ENCODE measurements at places on chromosomes 13 and 19.
A peak's percentile ranks its signal among the peaks of the same experiment; 100 is the strongest.

GRCh38 chr19:16571283-16571682 lies 932 bp downstream of the SLC35E1 start:
- DNase-seq, result no peak

DNA sequence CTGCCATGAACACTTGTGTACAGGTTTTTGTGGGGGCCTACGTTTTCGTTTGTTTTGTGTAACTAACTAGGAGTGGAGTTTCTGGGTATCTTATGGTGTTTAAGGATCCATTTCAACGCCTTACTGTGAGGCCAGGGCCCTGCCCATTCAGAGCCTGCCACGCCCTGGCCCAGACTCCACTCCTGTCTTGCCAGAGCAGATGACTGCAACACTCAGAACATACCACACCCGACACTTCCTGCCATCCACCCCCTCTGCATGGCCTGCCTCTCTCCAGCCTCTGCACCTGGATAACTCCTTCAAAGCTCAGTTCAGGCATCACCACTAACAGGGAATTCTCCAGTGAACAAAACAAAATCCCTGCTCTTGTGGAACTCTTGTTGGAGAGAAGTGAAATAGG lies 43.2 kb downstream of the RGCC start:
- DNase-seq, result peak; percentile 57

DNA sequence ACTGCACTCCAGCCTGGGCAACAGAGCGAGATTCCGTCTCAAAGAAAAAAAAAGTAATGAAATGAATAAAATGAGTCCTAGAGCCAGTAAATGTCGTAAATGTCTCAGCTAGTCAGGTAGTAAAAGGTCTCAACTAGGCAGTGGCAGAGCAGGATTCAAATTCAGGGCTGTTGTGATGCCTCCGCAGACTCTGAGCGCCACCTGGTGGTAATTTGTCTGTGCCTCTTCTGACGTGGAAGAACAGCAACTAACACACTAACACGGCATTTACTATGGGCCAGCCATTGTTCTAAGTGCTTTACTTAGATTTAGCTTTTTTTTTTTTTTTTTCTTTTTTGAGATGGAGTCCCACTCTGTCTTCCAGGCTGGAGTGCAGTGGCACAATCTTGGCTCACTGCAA lies 30.2 kb downstream of the CYP2F1 start:
- DNase-seq, result peak; percentile 80

- no peak for DNase-seq
These were observed 7.0 kb upstream of the ZNF550 start for GRCh38 chr19:57566396-57567265.

- no peak for DNase-seq
These were observed 1.8 kb upstream of the MED4 start for GRCh38 chr13:48096670-48097069.

DNA sequence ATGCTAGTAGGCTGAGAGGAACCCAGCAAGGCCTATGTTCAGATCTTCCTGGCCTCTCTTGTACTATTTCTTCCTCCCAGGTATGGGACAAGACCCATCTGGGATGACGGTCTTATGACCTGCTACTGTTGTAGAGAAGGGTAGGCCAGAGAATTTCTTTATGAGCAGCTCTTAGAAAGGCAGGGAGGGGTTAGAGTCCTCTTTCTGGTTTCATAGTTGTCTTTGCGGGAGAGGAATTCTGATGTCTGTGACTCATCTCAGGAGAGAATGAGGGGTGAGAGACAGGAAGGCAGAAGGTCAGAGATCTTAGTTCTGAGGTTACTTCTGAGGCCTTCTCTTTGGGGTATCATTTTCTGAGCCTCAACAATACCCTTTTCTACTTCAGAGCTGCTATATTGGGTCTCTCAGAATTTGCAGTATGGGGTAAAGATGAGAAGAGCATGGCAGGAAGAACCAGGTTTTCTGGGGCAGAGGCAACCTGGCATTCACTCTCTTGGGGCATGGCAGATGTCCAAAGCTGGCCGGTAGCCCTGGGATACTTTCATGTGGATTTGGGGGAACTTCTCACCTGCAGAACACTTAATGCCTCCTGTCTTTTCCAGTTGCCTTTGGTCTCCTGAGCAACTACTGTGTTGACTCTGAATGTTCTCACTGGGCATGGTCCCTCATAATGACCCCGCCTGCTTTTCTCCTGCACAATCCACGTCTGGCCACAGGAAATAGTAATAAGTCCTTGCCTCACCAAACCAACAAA lies 154.4 kb downstream of the GGACT start:
- no peak for DNase-seq

DNA sequence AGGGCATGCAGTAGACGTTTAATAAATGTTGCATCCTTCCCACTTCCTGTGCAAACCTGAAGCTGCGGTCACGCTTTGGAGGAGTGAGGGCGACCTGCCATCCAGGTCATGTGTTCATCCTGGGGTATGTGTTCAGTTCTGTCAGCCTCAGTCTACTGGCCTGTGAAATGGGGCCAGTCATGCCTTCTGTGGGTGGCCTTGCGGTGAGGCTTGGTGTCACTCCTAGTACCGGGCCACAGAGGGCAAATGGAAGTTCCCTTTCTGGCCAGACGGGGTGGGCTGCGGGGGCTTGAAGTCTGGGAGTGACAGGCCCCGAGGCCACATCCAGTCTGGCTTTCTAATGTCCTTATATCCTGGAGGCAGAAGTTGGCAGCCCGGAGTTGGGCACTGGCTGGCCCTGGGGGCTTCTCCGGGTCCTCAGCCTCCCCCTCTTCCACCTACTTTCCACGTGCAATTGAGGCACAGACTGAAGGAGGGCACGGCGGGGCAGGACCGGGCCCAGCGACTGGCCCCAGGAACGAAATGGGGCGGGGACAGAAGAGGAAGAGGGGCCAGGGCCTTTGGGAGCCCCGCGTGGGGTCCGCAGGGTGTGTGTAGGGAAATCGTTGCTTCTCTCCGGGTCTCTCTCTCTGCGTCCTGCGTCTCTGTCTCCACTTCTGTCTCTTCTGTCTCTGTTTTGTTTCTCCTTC lies 11.1 kb downstream of the PDE4A start:
- no peak for DNase-seq

GRCh38 chr13:78934336-78934735 lies 275.4 kb upstream of the OBI1 start:
- no peak for DNase-seq

DNA sequence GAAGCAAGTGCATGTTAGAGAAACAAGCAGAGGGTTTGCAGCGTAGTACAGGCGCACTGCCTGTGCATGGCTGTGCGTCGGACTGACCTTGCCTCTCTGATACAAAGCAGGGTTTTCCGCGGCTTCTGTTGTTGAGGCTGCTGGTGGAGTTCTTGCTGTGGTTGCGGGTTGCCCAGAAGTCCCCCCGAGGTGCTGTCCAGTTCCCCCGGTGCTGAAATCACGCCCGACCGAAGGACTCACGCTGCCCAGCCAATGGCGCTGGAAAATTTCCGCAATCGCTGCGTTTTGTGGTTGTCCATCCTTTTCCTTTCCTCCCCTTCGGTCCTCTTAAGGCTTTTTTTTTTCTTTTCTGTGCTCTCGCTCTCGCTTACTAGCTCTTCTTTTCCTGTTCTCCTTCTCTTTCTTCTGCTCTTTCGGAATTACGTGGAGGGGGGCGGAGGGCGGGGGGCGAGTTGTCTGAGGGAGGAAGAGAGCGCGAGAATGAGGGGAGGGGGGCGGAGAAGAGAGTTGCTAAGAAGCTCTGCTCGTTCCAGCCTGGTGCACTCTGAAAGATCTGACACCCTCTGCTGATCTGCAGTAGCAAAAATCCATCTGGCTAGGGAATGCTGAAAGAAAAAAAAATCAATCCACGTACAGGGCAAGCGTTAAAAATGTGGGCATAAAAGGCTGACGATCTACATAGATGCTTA lies at the start of gene SLITRK1:
SLITRK1 (minus strand) TSS at position 558 of the 689 bp plus-strand sequence. CDS start 967 bp downstream, outside the sequence.
- no peak for DNase-seq

DNA sequence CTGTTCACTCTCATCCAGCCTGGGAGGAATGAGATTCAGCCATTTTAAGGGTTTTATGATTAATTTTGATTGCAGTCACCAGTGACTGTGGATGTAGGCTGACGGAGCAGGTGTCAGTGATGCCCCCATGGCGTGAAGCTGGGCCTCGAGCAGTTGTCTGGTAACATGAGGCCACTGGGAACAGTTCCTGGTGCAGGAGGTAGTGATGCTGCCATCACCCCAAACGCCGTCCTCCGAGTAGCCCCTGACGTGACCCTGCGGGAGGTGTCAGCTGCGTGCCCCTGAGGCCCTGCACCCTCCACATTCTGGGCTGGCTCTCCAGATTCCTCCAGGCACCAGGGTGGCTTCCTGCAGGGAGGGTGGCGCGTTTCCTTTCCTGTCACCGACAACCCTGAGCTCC lies 277.2 kb downstream of the TEX29 start:
- DNase-seq, result no peak

DNA sequence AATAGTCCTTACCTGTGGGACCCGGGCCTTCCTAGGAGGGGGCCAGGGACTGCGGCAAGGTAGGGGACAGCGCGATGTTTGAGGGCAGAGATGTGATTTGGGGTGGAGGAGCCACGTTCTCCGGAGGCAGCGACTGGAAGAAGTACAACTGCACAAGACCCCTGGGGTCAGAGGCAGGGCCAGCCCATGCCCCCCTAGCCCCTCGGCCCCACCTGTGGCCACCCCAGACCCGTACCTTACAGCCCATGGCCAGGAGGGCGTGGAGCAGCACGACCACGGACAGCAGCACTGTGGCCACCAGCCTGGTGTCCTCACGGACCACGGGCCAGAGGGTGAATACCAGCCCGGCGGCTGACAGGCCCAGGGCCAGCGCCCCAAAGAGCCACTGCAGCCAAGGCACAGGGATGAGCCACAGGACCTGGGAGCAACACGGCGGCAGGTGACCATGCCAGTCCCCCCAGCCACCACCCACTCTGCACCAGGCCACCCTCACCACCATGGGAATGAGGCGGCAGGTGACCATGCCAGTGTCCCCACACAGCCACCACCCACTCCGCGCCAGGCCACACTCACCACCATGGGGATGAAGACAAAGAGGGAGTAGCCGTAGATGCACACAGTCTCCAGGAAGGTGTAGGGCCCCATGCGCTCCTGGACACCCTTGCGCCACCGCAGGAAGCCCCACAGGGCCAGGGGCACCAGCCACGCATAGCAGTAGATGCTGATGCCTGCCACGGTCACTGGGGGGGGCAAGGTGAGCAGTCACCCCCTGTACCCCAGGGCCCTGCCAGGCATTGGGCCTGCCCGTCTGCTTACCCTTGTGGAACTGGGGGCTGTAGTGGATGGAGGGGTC lies 5.0 kb downstream of the YIPF2 start:
- DNase-seq, result no peak

DNA sequence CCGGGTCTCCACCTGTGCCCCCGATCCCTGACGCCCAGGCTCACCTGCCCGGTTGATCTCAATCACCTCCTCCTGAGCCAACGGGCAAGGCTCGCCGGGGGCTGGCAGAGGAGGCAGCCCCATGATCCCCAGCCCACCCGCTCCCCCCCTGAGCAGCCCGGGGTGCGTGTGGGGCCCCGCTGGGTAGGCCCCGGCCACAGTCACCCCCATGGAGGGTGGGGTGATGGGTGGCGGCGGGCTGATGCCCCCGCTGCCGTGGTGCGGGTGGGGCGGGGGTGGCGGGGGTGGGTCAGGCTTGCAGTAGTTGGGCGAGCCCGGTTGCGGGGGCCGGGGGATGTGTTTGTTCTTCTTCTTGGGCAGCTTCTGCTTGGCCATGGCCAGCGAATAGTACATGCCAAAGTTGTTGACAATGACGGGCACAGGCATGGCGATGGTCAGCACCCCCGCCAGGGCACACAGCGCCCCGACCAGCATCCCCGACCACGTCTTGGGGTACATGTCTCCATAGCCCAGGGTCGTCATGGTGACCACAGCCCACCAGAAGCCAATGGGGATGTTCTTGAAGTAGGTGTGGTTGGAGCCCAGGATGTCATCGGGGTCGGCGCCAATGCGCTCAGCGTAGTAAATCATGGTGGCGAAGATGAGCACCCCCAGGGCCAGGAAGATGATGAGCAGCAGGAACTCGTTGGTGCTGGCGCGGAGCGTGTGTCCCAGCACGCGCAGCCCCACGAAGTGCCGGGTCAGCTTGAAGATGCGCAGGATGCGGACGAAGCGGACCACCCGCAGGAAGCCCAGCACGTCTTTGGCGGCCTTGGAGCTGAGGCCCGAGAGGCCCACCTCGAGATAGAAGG lies 6.0 kb downstream of the KCNC3 start:
- DNase-seq, result no peak

DNA sequence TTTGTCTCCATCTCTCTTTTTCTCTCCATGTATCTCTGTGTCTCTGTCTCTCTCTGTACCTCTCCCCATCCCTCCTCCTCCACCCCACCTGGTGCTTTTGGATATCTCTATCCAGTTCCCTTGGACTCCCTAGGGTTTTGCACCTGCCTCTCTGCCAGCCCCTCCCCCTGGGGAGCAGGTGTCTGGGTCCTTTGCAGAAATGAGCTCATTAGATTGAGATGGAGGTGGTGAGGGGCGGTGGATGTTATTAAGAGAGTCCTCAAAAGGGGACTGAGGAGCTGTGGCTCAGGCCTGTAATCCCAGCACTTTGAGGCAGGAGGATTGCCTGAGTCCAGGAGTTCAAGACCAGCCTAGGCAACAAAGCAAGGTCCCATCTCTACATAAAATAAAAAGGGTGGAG lies 2.1 kb downstream of the KCNN4 start:
- peak; percentile 54 for DNase-seq

DNA sequence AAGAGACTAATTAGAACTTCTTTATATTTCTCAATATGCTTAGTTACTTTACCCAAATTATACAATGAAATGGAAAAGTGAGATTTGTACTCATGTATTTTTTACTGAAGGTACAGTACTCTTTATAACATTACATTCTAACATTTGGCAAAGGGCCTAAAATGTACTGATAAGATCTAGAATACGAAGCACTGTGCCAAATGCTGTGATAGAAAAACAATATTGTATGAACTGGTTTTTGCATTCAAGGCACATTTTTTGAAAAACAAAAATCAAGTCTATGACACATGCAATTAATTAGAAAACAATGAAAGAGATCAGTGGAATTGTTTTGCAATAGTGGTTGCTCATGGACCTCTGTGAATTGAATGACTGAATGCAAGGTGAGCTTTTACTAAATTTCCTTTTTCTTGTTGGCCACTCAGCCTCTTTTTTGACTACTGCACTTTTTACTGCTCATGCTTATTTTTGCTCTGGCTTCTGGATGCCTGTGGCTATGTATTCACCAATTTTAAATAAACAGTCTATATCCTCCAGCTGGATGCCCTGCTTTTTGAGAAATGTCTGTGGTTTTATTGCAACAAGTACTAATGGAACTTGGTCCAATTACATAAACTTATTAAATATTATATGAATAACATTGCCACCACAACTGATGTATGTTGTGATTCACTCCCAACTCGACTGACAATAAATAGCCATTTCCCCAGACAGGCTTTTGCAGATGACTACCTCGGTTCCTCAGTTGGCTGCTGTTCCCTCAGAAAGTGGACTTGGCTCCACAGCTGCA lies 41.4 kb upstream of the OBI1 start:
- DNase-seq, result no peak

DNA sequence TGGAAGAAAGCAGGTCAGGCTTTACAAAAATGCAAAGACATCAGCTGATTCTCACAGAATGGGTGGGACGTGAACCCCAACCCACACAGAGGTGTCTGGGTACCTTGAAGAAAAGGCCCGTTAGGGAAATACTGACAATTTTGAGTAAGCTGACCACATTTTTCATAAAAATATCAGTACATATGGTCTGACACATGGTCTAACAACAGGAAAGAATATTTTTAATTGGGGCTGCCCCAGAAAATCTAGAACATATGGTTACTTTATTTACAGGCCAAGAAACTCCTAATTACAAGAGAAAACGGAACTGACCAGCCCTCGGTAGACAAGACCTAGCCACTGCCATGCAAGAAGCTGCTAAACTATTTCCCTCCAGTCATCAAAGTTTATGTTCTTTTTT lies 48.7 kb upstream of the ITM2B start:
- DNase-seq, result no peak
